Panc1 (cell line): ENCODE measurements at places on chromosomes 1 and 21.
A peak's percentile ranks its signal among the peaks of the same experiment; 100 is the strongest.

DNA sequence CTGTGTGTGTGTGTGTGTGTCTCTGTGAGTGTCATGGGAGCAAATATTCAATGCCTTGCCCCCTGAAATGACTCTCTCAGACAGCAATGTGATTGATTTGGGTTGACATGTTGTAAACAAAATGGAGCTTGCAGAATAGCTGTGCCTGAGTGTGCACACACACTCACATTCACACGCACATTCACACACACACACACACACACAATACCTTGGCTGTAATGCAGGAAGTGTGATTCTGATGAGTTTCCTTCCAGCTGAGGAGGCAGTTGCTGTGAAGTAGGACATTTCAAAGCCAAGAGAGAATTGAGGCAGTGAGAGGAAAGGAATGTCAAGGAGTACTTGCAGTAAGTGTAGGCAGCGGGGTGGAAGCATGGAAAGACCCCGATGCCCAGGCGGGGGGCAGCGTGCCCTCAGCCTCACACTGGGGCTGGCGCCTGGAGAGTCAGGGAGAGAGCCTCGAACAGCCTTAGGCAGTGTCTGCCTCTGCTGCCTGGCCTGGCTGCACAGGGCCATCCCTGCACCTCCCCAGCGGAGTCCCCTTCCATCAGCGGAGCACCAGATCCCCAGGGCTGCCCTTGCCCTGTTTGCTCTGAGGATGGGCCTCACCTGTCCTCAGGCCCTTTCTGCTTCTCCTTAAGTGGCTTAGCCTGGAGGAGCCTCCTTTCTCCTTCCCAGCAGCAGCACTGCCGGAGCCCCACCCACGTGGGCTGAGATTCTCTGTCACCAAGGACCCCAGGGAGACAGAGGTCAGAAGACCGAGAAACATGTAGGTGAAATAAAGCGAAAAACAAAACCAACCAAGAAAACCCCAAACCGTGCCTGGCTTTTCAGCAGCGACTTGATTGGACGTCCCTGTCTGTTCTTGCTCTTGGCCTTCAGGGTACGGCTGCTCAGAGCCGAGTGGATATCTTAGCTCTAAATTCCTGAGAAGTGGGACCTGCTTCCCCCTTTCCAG, 9.2 kb downstream of the VASH2 start:
- no peak for DNase-seq

DNA sequence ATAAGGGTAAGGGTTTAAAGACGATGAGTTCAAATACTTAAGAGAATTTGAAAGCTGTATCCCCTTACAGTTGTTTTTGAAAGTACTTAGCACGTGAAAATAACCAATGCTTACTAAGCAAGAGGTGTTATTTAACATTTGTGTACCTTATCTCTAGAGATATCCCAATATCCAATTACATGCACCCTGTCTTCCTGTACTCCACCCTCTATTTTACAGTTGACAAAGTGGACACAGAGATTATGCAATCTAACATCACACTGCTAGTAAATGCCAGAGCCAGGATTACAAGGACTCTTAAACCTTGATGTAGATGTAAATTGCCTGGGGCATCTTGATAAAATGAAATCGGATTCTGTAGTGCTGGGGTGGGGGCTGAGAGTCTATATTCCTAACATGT, 72.0 kb downstream of the GDAP2 start:
- DNase-seq: no peak

DNA sequence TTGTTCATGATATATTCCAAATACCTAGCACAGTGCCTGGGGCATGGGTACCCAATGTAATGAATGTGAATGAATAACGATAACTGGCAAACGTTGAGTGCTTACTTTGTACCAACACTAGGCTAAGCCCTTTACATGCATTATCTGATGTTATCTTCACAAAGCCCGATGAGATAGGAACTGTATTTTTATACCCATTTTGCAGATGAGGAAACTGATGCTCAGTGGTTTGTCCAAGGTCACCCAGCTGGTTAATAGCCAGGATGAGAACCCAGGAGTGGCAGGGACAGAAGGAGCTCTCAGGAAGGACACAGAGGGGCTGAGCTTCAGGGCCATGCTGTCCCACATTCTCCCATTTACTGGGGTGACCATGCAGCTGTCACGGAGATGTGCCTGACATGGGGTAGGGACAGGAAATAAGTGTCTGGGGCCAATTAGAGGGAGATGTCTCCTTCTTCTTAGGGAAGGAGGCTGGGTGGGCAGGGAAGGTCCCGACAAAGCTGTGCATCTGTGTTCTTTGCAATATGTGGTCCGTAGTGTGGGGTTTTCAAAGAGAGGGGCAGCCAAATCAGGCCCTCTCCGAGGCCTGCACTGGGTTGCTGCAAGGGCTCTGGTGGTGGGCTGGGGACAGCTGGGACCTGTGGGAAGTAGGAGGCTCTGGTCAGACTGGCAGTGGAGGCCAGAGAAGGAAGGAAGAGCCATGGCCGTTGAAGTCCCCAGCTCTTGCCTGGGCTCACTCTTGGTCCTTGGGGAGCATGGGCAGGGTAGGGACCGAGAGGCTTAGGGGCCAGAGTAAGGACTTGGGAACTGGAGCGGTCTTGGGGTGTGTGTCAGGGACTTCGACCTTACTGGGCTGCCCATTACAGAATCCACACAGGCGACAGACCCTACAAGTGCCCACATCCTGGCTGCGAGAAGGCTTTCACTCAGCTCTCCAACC, 26.6 kb downstream of the A3GALT2 start:
- no peak for DNase-seq

- DNase-seq: no peak
These were observed 188.5 kb downstream of the PRDM2 start for GRCh38 chr1:13888351-13888986.

- DNase-seq: no peak
These were observed 33.2 kb upstream of the CD55 start for GRCh38 chr1:207288315-207288714.

DNA sequence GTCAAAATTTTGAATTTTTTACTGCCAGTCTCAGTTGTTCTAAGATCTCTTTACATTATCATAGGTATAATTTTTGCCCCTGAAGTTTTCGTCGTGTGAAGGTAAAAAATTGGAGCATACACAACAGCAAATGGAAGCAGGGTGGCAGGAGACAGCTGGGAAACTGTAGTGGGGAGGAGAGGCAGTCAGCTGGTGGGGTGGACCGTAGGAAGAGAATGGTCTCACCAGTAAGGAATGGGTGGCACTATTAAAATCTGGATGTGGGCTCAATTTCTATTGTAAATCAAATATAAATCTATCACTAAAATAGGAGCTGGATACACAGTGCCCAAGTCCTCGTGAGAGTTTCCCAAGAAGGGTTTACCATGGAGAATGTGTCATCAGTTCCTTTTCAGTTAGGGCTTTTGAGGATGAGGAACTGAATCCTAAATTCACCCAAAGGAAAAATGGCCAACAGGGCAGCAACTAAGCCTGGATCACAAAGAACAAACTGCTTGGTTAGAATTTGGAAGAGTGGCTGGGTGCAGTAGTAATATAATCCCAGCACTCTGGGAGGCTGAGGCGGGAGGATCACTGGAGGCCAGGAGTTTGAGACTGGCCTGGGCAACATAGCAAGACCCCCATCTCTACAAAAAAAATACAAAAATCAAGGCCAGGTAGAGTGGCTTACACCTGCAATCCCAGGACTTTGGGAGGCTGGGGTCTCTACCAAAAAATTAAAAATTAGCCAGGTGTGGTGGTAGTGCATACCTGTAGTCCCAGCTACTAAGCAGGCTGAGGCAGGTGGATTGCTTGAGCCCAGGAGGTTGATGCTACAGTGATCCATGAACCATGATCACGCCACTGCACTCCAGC, 10.5 kb upstream of the IRF2BP2 start:
- no peak for DNase-seq

- no peak for DNase-seq
These were observed 24.8 kb downstream of the F11R start for GRCh38 chr1:160996178-160996577.

DNA sequence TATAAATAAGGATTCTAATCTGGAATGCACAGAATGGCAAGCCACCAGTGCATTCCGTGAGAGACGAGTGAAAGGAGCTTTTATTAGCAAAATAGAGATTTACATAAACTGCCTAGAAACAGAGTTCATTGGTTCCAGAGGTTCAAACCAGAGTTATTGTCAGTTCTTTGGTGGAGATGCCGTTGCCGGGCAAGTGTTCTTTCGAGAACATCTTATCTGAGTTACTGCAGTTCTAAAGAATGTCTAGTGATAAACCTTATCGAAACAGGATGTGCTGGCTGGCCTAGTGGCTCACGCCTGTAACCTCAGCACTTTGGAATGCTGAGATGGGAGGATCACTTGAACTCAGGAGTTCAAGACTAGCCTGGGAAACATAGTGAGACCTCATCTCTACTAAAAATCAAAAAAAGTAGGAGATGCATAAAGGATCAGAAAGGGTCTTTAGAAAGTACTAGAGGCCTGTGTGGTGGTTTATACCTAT, 19.9 kb upstream of the EVI5 start:
- no peak for DNase-seq

DNA sequence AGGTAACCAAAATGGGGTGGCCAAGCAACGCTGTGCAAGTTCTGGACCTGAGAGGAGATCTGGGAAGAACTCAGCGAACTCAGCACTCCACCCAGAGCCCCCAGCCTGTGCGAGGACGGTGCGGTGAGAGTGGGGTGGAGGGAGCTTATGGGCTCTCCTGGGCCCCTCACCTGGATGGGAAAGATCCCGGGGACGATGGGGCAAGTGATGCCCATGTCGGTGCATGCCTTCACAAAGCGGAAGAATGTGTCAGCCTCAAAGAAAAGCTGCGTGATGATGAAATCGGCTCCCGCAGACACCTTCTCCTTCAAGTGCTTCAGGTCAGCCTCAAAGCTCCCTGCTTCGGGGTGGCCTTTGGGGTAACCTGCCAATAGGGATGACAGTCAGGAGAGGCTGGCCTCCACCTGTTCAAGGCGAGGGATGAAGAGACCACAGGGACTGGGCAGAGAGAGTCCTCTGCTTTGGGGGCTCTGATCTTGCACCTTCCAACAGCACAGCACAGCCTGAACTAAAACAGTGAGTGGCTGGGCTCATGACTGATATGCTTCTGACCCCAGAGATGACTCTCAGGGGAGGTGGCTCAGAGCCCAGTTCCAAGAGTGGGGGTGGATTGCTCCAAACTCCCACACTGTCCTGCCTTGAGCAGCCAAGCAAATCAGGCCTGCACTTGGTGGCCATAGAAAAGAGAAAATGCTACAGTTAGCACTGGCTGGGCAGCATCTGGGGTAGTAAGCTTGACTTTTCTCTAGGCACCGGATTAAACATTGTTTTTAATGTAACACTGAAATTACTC, 9.5 kb downstream of the MTHFR start:
- DNase-seq: no peak

DNA sequence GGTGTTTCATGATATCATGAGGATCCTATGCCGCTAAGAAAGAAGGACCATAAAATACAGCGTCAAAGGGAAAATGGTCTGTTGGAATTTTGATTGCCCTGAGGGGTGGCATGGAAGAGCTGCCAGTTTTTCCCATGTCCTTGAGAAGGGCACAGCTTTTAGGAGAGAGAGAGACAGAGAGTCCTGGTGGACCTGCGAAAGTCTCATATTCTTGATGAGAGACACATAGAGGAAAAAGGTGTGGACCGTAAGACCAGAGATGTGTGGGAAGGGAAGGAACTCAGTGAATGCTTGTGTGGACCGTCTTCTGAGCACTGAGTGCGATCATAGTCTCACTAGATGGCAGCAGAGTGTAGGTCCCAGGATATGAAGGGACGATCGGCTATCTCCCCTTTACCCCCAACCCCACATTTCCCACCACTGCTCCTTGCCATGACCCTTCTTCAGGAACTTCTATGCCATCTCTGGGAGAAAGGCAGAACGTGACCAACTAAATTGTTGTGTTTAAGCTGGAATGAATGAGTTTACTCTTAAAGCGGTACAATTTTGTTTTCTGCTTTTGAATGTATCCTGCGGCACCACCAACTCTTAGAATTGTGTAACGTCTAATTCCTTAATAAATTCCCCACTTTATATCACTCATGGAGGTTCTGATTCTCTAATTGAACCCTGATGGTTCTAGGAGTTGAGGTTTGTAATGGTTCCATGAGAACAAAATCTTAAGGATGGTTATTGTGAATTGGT, 117.7 kb downstream of the CTH start:
- DNase-seq: peak; percentile 13

GRCh38 chr1:156627313-156627880, 8.2 kb downstream of the HAPLN2 start:
- no peak for DNase-seq

- no peak for DNase-seq
These were observed 1.9 kb upstream of the MYOC start for GRCh38 chr1:171654201-171654941.

DNA sequence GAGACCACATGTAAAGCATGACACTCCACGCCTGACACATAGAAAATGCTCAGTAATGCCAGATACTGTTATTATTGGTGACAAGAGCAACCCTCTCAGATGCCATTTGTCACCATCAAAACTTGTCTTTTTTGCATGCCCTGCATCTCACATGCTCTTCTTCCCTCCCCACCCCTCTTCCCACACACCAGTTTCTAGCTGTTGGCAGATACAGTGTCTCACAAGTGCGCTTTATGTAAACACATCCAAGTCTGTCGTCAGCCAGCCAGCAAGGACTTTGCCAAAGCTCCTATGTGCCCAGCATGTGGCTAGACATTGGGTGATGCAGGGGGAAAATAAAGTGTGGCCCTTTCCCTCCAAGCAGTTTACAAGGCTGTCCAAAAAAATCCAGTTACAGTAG, 44.9 kb upstream of the EPHA8 start:
- no peak for DNase-seq

- DNase-seq: no peak
These were observed 35.4 kb upstream of the TRAPPC10 start for GRCh38 chr21:43976661-43977060.

DNA sequence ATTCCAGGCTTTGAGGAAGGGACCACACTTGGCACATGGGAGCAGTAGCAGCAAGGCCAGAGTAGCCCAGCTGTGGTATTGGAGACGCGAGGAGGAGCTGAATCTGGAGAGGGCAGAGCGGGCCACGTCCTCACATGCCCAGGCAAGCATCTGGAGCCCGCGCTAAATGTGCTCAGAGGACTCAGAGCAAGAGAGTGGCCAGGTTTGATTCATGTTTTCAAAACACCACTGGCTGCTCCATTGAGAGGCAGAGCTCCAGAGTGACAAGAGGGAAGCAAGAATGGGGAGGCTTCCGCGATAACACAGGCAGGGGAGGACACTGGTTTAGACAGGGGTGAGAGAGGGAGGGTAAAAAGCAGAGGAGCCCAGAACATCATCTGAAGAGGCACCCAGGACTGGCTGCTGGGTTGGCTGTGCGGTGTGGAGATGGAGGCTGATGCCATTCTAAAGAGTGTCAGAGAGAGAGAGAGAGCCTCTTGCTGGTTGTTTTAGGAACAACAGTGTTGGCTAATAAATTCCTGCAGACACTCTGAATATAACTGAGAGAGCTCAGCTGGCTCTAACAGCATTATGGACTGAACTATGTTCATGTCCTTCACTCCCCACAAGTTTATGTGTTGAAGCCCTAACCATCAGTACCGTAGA, 32.3 kb downstream of the RCAN1 start:
- DNase-seq: no peak
